ENCODE measurements at places on chromosomes 1 and 21.

- DNase-seq = no peak
Measured at GRCh38 chr21:16504281-16504680, 774.5 kb downstream of the USP25 start.

DNA sequence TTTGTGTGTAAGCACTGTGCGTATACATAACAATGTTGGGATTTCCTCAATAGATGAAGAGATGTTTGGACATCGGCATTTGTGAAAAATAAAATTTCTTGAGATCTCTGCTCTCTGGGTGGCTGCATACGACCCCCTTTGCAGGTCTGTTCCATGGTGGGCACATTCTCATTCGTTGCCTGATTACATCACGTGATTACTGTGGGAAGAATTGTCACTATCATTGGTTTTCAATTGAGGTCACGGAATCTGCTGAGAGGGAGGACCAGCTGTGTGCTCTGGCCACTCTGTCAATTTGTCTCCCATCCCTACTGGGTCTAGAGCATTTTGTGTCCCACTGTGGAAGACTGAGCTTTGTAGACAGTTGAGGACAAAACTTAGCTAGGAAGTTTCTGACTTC, 81.8 kb downstream of the DISC1 start:
- DNase-seq = no peak

DNA sequence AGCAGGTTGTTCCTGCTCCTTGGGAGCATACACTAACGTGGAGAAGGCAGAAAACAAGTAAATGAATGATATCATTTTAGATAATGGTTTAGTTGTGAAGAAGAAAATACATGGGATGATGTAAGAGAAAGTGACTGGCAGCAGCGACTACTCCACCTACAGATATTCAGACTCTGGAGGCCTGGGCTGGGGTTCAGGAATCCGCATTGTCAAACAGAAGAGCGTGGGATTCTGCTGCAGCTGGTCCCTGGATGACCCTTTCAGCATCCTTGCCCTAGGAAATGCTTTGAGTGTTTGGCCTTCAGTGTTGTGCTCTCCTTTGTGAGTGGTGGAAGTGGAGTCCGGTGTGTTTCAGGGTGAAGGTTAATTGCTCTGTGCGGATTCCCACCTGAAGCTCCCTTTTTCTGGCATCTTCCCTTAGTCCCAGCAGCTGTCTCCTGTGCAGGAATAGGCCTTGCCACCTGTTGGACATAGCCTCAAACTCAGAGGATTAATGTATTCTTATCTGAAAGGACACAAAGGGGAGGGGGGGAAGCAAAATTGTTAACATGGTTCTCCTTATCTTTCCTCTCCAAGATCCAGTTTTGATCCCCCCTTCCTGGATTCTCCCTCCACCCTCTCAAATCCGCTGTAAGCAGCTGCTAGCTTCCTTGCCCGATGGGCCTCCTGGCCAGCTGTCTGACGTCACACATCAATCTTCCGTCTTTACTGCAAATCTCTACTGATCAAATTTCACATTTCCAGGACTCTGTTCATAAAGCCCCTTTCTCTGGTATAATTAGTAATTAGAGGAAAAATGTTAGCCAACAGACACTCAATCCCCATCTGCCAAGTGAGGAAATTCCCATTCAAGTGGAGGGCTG, 68.3 kb upstream of the SPAG17 start:
- DNase-seq = peak; percentile 97

DNA sequence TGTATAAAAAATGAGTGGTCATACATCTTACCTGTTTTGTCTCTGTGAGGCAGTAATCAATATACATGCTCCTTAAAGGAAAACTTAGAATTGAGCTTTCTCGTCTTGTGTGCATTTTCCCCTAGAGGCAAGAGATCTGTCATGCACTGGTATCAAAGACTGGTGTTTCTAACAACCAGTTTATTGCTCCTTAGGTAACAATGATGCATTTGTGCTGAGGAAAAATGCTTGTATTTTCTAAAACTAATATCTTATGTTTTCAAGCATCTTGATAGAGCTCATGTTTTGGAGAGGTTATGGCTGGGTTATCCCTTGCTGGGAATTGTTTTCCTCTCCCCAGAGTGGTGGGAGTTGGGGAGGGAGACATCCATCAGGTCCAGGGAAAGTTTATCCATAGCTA, 23.9 kb upstream of the CCDC190 start:
- DNase-seq = no peak

GRCh38 chr1:16394977-16395376, 27.9 kb downstream of the SZRD1 start:
- no peak for DNase-seq

DNA sequence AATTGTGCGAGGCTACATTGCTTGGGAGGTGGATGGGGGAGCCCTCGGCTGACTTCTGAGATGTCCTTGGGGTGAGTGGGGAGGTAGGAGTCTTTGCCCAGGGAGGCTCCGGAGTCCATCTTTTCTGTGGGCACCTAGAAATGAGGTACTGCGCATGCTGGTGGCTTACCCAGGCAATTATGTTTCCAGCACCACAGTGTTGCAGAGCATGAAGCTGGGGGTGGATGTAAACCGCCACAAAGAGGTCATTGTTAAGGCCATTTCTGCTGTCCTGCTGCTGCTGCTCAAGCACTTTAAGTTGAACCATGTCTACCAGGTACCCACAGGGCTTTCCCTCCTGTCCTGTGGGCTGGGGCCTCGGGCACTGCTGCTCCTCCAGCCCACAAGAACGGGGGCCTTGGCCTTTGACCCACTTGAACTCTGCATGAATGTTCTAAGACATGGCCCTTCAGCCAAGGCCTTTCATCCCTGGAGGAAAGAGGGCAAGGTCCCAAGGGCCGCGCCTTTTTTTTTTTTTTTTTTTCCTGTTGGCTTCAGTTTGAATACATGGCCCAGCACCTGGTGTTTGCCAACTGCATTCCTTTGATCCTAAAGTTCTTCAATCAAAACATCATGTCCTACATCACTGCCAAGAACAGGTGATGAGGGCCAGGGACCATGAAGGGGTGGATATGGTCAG, 14.6 kb downstream of the STRIP1 start:
- DNase-seq = no peak

DNA sequence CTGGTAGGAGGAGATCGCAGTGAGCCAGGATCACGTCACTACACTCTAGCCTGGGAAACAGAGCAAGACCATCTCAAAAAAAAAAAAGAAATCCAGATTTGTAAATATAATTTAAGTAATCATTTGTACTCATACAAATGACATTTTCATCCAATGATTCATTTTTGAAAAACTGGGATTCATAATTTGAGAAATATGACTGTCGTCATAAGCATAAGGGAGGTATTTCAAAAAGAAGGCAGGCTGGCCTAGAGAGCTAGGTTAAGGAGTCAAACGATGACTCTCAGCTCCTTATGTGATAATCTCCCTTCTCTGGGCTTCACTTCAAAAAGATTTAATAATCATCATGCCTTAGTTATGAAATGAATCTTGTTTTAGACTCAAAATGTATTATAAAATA, 2.3 kb downstream of the GART start:
- no peak for DNase-seq

DNA sequence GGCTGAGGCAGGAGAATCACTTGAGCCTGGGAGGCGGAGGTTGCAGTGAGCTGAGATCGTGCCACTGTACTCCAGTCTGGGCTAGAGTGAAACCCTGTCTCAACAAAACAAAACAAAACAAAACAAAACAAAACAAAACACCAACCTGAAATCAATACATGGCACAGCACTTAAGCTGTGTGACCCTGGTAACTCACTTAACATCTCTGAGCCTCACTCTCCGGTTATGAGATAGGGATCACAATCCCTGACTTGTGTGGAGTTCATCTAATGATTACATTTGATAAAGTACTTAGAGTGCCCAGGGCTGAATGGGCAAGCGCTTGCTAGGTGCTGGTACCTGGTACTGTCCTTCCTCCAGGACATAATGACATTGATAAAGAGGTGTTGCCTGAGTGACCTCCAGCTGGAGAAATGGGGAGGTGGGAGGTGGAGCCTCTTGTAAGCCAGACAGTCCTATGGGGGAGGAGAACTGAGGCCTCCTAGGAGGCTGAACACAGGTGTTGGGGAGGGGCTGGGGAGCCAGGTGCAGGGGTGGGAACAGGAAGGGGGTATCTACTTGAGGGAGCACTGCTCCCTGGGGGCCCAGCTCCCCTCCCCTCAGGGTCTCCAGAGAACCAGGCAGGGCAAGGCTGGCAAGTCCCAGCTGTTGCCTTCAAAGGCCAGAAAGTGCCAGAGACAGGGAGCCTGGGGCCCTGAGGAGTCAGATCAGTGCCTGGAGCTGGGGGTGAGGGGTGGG, 17.9 kb downstream of the FOXO6 start:
- no peak for DNase-seq

DNA sequence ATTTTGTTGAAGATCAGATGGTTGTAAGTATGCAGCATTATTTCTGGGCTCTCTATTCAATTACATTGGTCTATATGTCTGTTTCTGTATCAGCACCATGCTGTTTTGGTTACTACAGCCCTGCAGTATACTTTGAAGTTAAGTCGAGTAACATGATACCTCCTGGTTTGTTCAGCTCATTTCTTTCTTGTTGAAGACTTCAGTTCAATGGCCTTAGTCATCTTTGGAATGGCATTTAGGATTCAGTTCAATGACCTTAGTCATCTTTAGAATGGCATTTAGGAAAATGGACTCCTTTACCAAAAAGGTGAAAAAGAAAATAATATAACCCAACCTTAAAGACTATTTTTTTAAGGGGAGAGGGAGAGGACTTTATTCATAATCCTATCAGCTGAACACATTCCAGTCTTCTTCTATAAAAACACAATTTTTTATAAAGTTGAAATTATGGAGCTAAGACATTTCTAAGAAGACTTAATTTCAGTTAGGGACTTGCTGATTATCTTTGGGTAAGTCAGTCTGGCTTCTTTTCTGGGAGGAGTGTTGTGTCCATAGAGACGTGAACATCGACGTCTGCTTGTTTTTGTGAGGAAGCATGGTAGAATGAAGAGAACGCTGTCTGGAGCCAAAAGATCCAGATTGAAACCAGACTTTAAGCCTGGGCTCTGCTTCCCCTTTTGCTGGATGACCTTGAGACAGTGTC, 48.3 kb downstream of the DDR2 start:
- DNase-seq = no peak

DNA sequence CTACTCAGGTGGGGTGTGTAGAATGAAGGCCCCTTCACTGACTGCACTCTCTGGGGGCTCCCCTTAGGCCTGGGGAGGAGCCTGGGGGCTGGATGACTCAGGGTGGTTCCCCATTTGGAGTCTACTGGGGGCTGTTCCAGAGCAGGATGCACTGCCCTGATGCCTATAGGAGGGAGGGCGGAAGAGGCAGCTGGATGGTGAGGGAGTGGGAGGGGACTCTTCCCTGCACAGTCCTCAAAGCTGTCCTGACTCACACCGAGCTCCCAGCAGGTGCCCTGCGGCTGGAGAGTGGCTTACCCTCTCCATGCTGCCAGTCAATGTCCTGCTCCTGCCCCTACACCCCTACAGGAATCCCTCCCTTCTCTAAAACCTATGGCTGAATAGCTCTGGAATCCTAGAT, 204.4 kb downstream of the TRABD2B start:
- DNase-seq = no peak

DNA sequence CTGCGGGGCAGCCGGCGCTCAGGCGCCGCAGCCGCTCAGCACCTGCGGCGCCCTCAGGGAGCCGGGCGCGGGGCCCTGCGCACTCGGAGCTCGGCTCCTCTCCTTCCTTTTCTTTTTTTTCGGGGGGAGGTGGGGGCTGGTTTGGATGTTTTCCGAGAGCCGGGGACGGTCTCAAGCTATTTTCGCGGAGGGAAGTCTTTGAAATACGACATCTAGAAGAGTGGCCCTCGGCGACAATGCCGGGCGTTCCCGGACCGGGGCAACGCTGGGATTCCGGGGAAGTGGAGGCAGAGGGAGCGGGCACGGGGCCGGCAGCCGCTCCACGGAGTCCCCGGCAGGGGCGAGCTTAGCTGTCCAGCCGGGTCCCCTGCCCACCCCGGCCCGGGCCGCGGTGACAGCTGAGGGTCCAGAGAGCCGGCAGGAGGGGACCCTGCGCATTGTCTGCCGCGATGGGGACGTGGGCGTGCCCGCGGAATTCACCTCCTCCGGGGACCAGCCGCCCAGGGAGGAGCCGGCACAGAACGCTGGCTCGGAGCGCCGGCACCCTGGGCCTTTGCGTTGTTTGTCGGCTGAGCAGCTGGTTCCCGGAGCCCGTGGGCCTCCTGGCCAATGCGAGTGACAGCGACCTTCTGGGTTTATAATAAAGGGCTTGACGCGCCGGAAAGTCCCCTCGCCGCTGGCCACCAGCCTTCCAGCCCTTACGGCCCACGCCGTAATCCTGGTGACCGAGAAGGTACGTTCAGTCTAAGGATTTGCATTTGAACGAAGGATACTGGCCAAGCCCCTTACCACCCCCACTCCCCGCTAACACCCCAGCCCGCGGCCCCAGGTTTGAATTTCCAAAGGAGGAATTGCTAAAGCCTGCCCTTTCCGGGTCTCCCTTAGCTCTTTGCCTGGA, 582 bp downstream of the SLC37A1 start:
- no peak for DNase-seq

- no peak for DNase-seq
Measured at GRCh38 chr1:224433701-224434672, 610 bp downstream of the WDR26 start.

- DNase-seq = no peak
Measured at GRCh38 chr1:213993929-213994328, 6.2 kb downstream of the PROX1 start.

DNA sequence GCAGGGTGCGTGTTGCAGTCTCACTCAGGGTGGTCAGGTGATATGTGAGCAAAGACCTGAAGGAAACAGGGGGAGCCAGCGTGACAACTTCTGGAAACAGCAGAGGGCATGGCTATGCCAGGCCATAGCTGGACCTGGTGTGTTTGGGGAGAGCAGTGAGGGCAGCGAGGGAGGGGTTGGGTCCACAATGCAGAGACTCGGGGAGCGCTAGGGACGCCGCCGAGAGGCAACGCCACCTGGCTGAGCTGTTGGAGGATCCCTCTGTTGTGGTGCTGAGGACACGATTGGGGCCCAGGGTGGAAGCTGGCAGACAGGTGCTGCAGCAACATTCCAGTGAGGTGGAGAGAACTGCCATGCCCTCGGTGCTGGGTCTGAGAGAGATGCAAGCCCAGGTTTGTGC, 26.6 kb upstream of the LSS start:
- no peak for DNase-seq

- no peak for DNase-seq
Measured at GRCh38 chr1:225539069-225539468, 111.2 kb upstream of the LBR start.

DNA sequence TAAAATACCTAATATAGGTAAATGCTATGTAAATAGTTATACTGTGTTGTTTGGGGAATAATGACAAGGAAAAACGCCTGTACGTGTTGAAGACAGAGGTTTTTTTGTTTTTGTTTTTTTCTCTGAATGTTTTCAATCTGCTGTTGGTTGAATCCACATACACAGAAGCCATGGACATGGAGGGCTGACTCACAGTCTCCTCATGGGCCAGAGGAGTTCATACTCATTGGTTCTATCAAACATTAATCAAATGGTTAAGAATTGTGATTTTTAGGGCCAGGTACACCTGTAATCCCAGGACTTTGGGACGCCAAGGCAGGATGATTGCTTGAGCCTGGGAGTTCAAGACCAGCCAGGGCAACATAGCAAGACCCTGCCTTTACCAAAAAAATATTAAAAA, 20.5 kb downstream of the MIER1 start:
- DNase-seq = no peak

GRCh38 chr1:202227053-202227672, 33.6 kb downstream of the LGR6 start:
- DNase-seq = no peak

Data from NCI-H524 treated with DMSO at 0.1 percent for 48 hours (cell line).